Activated T-helper 1 cell treated with Interleukin-2 at 50 U/mL for 16 hours (primary cell): ENCODE measurements at places on chromosomes 4 and X.

DNA sequence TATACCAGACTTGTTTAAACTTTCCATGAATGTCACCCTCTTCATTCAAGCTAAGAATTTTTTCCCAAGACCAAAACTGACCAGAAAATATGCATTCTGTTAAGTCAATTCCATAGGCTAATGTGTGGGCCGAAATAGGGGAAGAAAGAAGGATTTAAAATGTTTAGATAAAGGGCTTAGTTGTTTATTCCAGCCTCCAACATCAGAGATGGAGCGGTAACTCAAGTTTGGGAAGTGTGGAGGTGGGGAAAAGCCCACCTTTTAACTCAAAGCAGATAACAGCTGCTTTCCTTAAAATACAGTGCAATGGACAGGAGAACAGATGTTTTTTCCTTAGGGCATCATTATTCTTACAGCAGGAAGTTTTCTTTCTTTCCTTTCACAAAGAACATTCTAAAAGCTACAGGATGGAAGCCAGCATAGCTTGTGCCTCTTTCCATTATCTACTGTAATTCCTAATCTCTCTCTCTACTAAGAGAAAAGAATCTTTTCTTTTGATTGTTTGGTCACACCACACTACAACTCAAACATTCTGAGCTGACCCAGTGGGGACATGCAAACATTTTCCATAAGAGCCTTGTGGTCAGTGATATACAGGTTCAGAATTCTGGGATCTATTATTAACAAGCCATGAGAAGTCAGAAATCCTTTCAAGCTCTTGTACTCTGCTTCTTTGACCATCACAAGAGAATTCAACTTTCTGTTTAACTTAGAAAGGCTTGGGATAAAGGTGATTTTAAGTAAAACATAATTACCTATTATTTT is 101.6 kb downstream of the PDE5A start:
- DNase-seq, result no peak

GRCh38 chr4:168923526-168924194 is 86.4 kb downstream of the CBR4 start:
- peak; percentile 5 for DNase-seq

DNA sequence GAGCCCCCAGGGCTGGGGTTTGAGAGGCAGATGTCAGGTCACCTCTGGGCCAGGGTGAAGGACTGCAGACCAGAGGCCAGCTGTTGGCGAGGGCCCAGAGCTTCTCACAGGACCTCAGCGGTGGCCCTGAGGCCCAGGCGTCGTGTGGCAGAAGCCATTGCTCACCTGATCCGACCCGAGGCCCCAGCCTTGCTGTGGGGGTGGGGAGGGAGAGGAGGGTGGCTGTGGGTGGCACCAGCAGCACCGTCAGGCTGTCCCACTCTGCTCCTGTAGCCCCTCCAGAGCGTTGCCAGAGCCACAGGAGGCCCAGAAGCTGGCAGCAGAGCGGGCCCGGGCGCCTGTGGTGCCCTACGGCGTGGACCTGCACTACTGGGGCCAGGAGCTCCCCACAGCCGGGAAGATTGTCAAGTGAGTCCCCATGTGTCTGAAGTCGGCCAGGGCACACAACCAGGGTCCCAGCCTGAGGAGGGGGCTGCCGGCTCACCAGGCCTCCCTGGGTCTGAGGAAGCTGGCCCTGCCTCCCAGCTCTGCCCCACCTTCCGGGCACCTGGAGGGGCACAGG is 28.8 kb downstream of the UVSSA start:
- DNase-seq, result no peak

GRCh38 chr4:73341454-73341853 is 62.6 kb upstream of the ALB start:
- DNase-seq, result no peak

GRCh38 chr4:77052352-77052751 is 23.4 kb downstream of the CCNI start:
- DNase-seq, result peak; percentile 37

DNA sequence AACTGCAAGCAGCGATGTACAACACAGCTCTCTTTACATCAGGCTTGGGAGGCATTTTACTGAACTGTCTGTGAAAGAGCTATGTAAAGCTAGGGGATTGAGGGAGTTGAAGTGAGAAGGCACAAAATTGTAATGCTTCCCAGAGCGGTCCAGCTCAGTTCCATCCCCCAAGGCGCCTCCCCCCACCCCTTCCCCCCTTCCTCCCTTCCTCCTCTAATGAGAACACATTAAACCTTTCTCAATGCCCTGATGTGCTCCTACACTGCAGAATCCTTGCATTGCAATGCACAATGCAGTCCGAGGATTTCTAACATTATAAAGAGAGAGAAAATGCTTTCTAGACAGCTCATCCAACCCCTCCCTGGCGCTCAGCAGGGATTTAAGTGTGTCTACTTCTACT is 73.9 kb downstream of the CXXC4 start:
- no peak for DNase-seq

GRCh38 chr4:187090401-187090800 is 366.7 kb upstream of the FAT1 start:
- no peak for DNase-seq

DNA sequence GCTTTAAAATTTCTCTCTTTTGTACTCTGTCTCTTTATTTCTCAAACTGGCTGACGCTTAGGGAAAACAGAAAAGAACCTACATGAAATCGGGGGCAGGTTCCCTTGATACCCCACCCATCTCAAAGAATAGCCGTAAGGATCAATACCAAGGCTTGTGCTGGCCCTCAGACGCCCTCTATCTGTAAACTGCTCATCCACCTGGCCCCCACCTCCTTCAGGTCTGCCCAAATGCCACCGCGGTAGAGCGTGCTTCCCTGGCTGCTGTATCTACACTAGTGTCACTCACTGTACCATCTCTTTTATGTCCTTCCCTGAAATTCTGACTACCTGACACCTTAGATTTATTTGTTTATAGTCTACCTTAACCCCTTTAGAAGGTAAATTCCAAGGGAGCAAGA is 62.8 kb downstream of the SMIM20 start:
- no peak for DNase-seq

DNA sequence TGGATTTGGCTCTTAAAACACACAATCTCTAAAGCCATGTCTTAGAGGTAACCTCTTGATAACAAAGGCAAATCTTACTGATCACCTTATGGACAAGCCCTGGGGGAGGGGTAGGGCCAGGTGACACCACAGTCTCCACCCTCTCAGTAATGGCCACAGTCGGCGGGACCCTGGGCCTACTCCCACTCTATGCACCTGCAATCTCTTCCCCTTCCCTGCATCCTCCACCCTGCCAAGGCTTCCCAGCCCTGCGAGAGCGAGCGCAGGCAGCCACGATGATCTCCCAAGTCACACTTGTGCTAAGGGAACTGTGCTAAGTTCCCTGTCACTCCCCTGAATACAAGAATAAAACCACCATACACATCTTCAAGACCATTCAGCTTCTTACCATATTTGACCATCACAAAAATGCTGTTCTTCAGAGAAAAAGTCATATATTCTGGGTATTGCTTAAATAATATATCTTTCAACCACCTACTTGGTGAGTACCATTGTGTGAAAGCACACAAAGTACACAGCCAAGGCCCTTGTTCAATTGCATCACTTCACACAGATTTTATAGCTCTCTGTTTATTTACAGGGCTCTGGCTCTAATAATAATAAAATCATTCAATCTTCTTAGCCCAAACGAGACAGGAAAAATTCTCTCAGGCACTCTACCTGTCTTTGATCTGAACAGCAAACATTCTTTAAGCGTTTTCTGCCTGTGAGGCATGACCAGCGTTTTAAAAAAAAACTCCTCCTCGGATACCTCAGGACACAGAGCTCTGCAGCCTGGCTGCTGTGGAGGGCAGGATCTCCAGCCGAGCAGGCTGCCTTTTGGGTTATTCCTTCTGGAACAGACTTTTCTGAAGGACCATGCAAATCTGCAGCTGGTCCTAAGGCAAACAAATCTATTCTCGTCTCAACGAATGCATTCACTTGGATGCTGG is 115.7 kb upstream of the MAP3K15 start:
- no peak for DNase-seq

- DNase-seq, result no peak
Observed at GRCh38 chr4:56438766-56439165, 2.7 kb downstream of the PAICS start.

GRCh38 chrX:38375891-38376290 is 23.5 kb downstream of the OTC start:
- DNase-seq, result no peak

GRCh38 chr4:152039023-152039481 is 278.2 kb upstream of the GATB start:
- DNase-seq, result no peak

- no peak for DNase-seq
Observed at GRCh38 chr4:76199664-76200211, 13.9 kb downstream of the SCARB2 start.

- DNase-seq, result no peak
Observed at GRCh38 chr4:188270273-188271069, 131.2 kb downstream of the TRIML1 start.

- DNase-seq, result no peak
Observed at GRCh38 chr4:144590020-144590419, 55.9 kb upstream of the HHIP start.

DNA sequence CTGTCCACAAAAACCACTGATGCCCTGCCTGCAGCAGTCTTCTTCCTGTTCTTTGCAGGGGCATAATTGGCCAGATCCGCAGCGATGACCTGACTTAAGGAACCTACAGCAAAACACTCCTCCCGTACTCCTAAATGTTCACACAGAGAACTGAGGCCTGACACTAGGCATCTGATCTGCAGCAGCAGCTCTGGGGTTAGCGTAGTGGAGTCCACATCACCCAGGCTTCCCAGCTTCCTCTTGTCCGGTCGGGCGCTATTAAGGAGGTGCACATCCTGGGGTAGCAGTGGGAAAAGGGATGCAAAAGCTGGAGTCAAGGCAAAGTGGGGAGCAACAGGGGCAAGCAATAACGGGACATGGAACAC is 758 bp downstream of the SCFD2 start:
- DNase-seq, result no peak

DNA sequence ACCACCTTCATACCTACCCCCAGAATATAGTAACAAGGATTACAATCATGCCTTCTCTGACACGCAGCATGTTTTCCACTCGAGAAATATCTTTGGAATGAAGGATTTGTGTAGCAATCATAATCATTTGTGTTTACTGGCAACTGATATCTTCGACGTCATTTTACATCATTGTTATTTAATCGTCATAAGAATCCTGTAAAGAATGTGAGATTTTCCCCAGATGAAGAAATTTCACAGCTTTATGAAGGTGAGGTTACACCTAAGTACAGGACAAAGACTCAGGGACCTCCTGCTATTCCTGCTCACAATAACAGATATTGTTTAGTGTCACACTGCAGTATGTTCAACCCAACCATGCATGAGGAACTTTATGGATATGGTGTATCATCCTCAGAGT is 198.2 kb upstream of the LDB2 start:
- no peak for DNase-seq

- DNase-seq, result no peak
Observed at GRCh38 chr4:181264893-181265292, 978.3 kb upstream of the TENM3 start.

DNA sequence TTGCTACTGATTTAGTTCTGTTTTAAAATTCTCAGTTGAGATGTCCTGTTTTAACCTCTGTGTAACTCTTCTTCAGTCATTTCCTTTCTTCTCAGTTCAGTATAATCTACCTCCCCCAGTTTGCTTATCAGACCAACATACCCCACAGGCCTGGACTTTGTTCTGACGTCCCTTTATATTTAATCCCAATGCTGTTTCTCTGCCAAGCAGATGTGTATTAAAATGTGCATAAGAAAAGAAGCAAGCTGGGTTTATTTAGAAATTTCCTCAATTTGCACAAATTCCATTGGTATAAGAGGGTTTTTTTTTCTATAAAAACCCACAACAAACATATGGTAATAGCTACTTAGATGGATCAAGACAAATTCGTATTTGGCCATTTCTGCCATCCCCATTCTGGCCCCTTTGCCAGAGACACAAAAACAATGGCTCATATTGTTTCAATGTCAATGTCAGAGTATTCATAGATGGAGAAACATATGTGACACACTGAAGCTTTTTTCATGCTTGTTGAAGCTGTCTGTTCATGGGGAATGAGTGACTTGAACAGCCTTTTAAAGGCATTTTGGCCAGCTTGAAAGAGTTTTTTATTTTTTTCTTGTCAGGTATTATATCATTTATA is 24.5 kb downstream of the HCCS start:
- no peak for DNase-seq

GRCh38 chrX:13287816-13288215 is 32.0 kb downstream of the ATXN3L start:
- no peak for DNase-seq

GRCh38 chr4:15654593-15655222 is 449 bp downstream of the FBXL5 start:
- peak; percentile 19 for DNase-seq

GRCh38 chrX:54043541-54044125 is 640 bp downstream of the PHF8 start:
- peak; percentile 19 for DNase-seq

GRCh38 chrX:154352466-154352865 is 22.0 kb downstream of the FLNA start:
- DNase-seq, result no peak

GRCh38 chrX:49877397-49878101 is 1.7 kb upstream of the USP27X start:
- DNase-seq, result no peak

DNA sequence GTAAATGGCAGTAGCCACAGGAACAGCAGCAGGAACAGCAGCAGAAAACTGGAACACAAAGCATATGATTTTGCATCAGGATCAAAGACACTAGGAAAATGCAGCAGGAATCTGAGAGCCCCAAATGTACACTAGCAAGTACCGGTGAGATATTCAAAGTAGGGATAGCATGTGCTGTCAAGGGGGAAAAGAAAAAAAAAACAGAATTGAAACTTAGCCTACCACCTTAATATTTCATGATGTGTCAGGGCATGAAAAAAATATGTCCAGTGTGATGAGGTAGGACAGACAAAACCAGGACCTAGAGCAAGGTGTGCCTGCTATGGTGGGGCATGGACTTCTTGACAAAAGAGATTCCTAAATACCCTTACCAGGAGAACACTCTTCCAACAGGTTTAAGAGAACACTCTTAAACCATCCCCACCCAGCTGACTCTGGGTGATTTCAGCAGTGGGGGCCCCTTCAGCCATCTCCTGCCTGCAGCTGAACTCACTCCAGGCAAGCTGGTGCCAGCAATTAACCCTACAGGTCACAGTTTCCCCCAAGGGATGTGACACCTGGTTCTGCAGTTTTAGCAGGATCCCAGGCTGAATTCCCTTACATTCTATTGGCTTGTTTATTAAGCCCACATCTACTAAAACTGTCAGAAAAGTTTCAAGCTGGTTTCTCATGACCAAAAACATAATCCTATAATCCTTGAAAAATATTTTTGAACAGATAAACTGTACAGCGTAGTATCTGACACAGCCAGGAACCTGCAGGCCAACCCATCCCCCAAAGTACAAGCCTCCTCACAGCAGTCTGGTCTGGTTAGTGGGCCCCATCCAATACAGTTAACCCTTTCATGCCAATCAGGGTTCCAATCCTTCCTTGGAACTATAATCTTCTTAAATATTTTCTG is 62.9 kb upstream of the FMR1 start:
- DNase-seq, result no peak

DNA sequence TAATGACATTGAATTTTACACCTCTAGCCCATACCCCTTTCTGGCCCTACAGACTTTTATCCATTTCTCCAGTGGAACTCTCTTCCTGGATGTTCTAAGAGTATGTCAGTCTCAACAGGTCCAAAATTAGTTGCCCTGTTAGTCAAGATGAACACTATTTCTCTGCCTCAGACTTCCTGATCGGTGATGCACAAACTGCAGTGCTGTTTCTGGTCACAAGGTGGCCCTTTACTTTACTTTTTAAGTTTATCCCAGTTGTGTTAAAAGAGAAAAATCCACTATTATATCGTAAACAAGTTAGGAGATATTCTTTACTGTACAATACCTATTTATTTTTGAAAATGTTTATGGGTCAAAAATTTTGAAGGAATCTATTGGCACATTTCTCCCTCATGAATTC is 13.1 kb downstream of the TCEAL7 start:
- no peak for DNase-seq
